ENCODE measurements at places on chromosomes 12 and 14. TPM values are rescaled to one million over a fixed set of nuclear protein-coding genes. Genes with fewer than 3 reads are reported as not detected.

The LBHD2 gene
- not detected for total RNA-seq

The DYNLL1 gene
- total RNA-seq: 291 TPM

The TMEM179 gene
- not detected for total RNA-seq

The CFAP54 gene
- total RNA-seq: 0.12 TPM

The PKP2 gene
- 7.3 TPM for total RNA-seq

The LRCOL1 gene
- total RNA-seq: not detected

The SERPINA10 gene
- not detected for total RNA-seq
